ENCODE measurements at places on chromosomes 3 and 15.

DNA sequence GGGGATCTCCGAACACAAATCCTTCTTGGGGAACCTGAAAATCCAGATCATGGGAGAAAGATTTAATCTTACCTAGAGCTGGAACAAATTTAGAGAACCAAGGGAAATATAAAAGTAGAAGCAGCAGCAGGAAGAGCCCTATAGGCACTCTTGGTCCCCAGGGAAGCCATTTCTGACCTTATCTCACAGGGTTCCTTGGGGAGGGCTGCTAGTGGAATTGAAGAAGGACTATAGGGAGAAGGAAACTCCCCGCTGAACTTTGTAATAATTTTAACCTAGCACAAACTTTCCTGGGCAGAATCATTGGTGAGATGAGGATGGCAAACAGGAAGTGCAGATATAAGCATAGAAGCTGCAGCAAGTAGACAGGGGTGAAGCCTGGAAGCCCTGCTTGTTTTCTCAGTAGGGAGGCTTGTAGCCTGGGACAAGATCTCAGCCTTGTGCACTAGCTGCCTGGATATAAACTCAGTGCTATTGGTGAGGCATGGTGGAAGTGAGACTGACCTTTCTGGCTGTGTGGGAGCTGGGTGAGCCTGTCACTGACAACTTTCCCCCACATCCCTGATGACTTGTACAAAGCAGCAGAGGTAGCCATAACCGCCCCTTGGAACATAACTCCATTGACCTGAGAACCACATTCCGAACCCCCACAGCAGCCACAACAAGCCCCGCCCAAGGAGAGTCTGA lies 343.0 kb upstream of the TGFBR2 start:
- DNase-seq, result no peak

GRCh38 chr15:52415628-52416027 lies 113.1 kb downstream of the MYO5A start:
- DNase-seq, result no peak

DNA sequence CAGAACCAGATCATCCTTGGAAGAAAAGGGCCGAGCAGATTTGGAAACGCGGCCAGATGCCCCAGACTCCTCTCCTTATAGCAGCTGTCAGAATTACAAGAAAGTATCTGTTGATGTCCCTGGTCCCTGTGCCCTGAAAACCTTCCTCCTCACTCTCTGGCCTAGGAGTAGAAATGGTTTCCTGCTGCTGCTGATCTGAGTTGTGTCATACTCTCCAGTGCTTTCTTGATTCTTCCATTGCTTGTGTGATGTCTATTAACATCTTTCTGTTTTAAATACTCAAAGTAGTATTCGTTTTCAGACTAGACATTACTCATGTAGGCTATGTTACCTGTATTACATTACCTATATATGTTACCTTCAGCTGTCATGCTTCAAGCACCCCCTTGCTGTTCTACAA lies 26.8 kb upstream of the HERC1 start:
- no peak for DNase-seq

DNA sequence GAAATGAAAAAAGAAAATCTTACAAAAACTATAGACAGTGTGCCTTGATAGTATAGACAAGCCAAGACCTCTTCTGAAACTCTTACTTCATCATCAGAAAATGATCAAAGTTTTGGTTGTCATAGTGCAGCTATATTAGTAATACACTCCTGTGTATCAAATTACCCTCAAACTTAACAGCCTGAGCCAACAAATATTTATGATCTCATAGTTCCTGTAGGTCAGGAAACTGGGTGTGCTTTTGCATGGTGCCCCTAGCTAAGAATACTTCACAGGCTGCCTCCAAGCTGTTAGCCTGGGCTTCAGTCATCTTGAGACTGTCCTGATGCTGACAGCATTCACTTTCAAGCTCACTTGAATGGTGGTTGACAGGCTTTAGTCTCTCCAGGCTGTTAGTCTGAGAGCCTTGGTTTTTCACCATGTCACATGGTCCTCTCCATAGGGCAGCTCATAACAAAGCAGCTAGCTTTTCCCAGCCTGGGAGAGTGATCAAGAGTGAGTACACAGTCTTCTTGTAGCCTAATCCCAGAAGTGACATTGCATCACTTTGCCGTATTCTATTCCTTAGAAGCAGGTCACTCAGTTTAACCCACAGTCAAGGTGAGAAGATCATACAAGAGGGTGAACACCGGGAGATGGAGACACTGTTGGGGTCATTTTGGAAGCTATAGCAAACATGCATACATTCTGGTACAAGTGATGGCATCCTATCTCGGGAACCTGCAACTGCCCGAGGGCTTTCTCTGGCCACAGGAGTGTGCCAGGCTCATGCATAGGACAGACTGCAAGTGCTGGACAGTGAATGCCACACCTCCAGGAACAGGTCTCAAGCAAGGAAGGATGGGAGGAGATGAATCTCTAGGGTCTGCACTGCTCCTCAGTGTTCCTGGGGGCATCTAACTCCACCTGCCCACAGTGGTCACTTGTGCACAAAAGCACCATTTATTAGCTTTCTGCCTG lies 173.4 kb upstream of the CADPS start:
- no peak for DNase-seq

- no peak for DNase-seq
These were observed 72.0 kb upstream of the GLCE start for GRCh38 chr15:69088300-69088965.

- DNase-seq, result no peak
These were observed 88.1 kb downstream of the MAGI1 start for GRCh38 chr3:65950340-65951326.

DNA sequence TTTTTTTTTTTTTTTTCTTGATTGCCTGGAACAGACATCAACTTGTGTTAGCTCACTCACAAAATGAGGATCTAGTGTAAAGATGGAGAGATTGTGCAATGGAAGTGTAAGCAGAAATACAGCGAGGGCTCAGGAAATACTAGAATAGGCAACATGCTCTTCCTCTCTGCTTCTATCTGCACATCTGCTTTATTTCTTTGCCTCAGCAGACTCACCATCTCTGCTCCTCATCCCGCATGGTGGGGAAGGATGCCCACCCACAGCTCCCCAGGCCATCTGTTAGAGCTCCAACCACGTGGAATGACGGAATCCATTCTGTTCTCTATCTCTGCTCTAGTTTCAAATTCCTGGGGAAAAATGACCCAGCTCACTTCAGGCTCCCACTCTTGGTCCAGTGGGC lies 128.0 kb upstream of the ADAMTS9 start:
- DNase-seq, result no peak

DNA sequence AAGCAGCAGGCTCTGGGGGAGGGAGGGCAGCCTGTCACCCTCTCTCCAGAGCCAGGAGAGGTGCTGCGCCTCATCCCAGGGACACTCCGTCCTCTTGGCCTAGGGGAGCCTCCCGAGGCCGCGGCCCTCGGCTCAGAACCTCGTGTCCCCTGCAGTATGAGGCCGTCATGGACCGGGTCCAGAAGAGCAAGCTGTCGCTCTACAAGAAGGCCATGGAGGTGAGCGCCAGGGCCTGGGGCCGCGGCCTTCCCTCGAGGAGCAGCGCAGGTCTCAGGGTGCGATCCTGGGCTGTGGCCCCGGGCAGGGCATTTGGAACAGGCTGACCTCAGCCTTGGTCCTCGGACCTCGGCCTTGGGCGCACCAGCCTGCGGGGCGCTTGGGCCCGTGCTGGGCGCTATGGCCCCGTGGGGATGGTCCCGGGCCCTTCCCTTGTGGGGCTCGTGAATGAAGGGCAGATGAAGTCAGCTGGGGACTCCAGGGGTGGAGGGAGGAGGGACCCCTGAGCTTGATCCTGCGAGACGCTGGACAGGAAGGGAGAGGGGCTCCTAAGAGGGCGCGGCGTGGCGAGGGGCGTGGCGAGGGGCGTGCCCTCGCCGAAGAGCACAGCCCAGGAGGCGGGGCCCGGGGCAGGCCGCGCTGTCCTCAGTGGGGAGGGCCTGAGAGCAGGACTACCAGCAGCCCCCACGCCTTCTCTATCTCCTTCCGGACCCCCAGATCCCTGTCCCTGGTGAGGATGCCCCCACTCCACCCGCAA lies 32.9 kb downstream of the PSTPIP1 start:
- DNase-seq, result no peak

- DNase-seq, result no peak
These were observed 1.9 kb downstream of the PAK6 start for GRCh38 chr15:40240619-40241221.

Measured in activated CD8-positive, alpha-beta memory T cell treated with anti-CD3 and anti-CD28 coated beads for 4 hours (primary cell).